ENCODE measurements at places on chromosomes 7 and 10.

- DNase-seq, result no peak
These were observed 1092.8 kb downstream of the SORCS3 start for GRCh38 chr10:105733924-105734323.

DNA sequence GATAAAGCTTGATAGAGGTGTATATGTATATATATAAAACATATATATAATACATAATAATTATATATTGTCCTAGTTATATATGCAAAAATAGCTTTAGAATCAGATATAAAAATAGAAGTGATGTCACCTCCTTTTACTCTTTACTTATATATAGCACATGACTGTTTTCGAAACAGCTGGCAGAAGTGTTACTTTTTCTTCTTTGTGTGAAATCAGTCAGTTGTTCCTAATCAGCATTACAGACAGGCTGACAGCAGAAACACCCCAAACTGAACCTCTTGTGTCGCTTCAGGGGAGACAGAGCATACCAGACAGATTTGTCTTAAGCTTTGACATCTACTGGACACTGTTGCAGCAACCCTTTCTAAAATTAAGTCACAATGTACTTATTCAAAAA is 684.9 kb upstream of the CELF2 start:
- no peak for DNase-seq

DNA sequence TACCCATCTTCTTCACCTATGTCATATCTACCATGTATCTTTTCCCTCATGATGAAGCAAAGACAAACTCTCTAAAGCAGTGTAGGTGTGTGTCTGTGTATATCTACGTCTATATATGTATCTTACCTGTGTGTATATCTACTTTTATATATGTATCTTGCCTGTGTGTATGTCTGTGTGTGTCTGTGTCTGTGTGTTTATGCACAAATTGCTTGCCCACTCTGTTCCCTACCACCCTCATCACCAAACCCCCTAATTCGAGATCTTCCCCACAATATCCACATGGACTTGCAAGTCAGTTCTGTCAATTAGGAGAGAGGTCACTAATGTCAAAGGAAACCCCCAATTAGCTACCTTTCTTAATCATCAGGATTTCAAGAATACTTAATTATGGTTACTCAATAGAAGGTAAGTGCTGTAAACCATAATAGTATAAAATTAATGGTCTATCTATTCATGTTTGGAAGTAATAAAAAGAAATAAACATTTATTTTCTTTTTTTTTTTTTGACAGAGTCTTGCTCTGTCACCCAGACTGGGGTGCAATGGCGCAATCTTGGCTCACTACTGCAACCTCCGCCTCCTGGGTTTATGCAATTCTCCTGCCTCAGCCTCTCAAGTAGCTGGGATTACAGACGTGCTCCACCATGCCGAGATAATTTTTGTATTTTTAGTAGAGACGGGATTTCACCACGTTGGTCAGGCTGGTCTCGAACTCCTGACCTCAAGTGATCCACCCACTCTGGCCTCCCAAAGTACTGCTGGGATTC is 43.6 kb downstream of the ANKRD61 start:
- no peak for DNase-seq

- DNase-seq, result no peak
These were observed 45.8 kb upstream of the SRRM3 start for GRCh38 chr7:76155938-76156337.

DNA sequence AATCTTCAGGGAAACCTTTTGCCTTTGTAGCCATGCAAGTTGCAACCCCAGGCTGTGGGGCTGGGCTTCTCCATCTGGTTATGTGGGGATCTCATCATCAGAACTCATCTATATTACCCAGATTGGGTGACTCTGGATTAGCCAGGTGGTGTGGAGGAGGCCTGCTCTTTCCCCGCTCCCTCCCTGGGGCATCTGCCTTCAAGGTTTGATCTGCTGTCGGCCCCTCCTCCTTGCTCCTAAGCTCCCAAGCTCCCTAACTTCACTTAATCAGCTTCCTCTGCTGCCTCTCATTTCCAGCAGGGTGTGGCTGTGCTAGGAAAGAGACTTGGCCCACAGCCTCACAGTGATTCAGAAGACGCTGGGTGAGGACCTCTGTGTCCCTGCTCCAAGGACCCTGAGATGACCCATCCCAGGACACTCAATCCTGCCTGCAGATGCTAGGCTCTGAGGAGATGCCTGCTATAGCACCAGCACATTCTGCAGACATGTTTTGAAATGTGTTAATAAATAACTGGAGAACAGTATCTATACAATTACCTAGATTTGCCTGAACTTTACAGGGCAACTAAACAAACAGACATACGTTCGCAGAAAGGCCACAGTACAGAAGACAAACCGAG is 392.1 kb upstream of the PODXL start:
- DNase-seq, result peak; percentile 67

- no peak for DNase-seq
These were observed 51.9 kb upstream of the VIPR2 start for GRCh38 chr7:159196584-159196983.

DNA sequence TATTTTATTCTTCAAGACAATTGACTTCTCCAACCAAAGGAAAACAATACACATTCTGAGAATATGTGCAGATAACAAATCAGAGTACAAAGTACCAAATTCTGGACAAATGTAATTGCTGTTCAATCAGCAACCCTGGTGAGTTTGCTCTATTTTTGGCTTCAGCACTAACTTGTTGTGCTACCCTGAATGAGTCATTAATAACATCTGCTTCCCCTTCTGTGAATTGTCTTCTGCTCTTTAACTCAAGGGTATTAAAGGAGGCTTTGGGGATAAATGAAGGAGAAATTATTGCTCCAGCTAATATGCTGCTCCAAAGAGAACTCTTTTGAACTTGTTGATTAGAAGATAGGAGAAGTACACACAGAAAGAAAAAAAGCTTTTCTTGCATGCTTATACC is 459.3 kb downstream of the HTR7 start:
- no peak for DNase-seq

DNA sequence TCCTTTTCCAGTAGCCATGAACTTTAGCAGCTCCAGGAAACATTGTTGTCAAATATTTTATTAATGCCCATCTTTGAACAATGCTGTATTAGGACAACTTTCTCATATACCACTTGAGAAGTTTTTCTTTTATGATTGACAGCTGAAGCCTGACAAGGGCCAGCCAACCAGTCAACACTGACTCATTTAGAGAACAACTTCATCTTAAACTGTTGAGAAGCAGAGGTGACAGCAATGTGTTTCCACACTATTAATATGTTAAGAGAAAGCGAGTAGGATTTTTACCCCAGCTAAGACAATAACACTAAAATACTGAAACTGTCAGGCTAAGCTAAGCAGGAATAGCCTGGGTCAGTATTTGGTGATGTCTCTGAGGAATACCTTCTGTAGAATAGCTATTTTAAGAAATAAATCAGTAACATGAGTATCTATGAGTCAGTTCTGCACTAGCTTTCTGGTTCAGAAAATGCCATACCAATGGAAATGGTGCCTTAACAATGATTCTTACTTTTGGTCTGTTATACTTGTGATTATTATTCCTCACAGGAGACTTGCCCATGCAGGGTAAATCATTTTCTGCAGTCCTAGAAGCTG is 168.8 kb upstream of the POT1 start:
- no peak for DNase-seq

DNA sequence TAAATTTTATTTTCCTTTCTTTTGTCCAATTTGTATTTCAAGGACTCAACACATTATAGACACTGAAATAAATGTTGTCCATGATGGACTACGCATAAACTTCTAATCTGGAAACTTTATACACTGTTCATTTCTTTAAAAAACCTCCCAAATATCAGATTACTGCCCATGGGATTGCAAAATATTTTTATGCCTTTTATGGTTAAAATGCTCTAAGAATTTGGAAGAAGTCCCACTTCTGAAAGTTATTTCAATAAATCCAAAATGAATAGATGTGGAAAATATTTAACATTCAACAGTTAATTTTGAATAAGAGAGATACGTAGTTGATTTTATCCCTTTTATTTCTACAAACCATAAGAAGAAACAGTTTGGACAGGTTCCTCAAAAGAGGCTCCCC is 46.1 kb downstream of the CABCOCO1 start:
- DNase-seq, result peak; percentile 4

- DNase-seq, result no peak
These were observed 20.8 kb downstream of the C10orf53 start for GRCh38 chr10:49700211-49700610.

- no peak for DNase-seq
These were observed 78.1 kb upstream of the PRR15 start for GRCh38 chr7:29485339-29486190.

DNA sequence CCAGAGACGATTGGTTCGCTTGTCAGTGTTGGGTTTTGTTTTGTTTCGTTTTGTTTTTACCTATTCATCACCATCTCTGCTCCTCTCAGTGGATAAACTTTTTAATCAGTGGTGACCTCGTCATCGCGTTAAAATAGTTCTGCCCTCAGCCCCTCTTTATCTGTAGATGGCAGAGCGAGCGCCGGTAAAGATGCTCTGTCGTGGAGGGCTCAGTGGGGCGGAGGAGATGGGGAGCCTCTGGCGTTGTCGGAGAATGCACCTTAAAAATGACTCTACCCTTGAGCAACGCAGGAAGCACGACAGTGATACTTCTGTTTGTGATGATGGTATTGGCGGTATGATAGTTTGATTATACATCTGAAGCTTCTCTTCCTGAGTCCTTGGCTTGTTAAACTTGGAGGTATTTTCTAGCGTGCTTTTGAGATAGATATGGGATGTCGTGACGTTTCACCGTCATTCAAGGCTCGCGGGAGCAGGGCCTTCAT is 554 bp downstream of the CSGALNACT2 start:
- peak; percentile 35 for DNase-seq

- DNase-seq, result no peak
These were observed 85.5 kb upstream of the GDF10 start for GRCh38 chr10:47214520-47214919.

DNA sequence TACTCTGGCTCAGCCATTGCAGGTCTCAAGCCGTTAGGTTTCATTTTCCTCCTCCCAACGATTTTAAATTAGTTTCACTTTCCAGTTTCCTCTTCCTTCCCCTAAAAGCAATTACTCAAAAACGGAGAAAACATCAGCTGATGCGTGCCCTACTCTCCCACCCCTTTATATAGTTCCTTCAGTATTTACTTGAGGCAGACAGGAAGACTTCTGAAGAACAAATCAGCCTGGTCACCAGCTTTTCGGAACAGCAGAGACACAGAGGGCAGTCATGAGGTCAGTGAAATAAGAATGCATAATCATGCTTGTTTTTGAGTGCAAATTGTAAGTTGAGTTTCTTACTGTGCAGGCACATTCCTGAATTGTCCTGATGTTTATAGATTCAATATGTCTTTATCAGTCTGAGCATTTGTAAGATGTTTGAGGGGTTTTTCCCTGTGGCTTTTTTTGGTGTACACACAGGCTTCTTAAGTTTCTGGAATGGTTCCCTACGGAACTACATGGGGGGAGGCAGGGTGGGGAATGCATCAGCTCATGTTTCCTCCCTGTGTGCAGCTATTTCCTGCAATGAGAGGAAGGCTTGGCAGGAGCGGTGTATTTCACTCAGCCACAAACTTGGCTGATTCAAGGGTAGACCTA is at the start of gene IFIT3:
Gene IFIT3, plus strand, starts transcription at position 195 of the 639 bp plus-strand sequence. Its CDS starts 77 bp downstream, at position 272.
- DNase-seq, result peak; percentile 95

GRCh38 chr7:50709151-50709550 is 73.5 kb downstream of the GRB10 start:
- DNase-seq, result no peak

GRCh38 chr10:133016493-133017202 is 71.1 kb upstream of the ADGRA1 start:
- no peak for DNase-seq

- DNase-seq, result peak; percentile 67
These were observed 33.4 kb upstream of the PLPP4 start for GRCh38 chr10:120423431-120424197.

- DNase-seq, result no peak
These were observed 48.5 kb downstream of the NXPH1 start for GRCh38 chr7:8481752-8482446.

DNA sequence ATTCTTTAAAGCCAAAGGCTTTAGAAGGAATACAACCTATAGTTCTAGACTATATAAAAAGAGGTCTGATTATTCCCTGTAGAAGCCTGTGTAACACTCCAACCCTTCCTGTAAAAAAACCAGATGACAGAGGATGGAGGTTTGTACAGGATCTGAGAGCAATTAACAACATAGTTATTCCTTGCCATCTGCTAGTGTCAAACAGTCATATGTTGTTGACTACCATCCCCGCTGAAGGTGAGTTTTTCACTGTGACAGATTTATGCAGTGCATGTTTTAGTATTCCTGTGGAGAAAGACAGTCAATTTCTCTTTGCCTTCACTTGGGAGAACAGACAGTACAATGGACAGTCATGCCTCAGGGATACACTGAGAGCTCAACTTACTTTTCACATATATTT is 19.0 kb upstream of the SLC26A4 start:
- no peak for DNase-seq

GRCh38 chr7:135490783-135491182 is 19.1 kb downstream of the CNOT4 start:
- no peak for DNase-seq

- DNase-seq, result no peak
These were observed 51.2 kb upstream of the SGCE start for GRCh38 chr7:94706996-94707740.

GRCh38 chr10:121500701-121501332 is 97.4 kb downstream of the FGFR2 start:
- DNase-seq, result no peak

DNA sequence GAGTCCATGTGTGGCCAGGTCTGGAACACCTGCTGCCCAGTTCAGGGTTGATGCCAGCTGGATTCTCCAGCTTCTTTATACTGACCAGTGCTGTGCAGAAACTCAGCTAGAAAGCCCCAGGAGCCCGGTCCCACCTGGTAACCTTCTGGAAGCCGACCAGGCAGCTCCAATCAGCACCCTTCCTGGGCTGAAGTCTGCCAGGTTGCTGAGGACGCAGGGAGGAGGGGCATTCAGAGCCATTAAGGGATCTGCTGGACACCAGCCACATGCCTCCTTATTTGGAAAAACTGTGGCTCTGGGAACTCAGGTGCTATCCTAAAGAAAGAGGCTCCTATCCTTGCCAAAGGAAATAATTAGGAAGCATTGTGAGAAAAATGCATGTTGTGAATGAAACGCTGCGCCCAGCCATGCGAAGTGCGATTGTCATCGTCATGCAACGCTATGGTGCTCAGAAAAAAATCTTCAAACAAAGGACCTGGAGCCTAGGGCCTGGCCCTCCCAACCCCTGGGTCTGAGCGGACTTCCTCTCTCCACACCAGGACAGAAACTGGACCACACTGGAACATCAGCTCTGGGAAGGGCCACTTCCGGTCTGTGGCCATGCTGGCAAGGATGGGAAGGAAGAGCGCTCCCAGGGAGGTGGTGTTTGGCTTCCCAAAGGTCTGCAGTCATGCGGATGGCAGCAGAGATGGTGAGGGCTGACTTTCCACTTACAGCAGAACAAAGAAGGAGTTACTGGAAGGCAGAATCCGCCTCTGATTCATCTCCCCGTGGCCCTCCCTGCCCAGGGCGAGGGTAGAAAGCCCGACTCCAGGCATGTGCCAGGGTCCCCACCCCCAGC is 90.1 kb downstream of the FAM53B start:
- DNase-seq, result no peak

- DNase-seq, result peak; percentile 86
These were observed 71.7 kb upstream of the ADAM12 start for GRCh38 chr10:126459878-126460481.

Measured in AG08395 (cell line).